Esophagus mucosa (tissue), 1 donor: ENCODE measurements at places on chromosomes 1 and 21. TPM values are rescaled to one million over a fixed set of nuclear protein-coding genes. Genes with fewer than 3 reads are reported as not detected.
A peak's percentile ranks its signal among the peaks of the same experiment; 100 is the strongest.

SELP gene
- total RNA-seq = 5.3 TPM

GSTM5 gene
- 0.36 TPM for total RNA-seq

LENEP gene
- not detected for total RNA-seq

GNG4 gene
- 7.2 TPM for total RNA-seq

VTCN1 gene
- total RNA-seq = 1.0 TPM

IRF6 gene
- total RNA-seq = 159 TPM

HIVEP3 gene
- 7.0 TPM for total RNA-seq

HCN3 gene
- total RNA-seq = 1.7 TPM

TCHH gene
- total RNA-seq = 0.08 TPM

CITED4 gene
- total RNA-seq = 28.7 TPM

DNA sequence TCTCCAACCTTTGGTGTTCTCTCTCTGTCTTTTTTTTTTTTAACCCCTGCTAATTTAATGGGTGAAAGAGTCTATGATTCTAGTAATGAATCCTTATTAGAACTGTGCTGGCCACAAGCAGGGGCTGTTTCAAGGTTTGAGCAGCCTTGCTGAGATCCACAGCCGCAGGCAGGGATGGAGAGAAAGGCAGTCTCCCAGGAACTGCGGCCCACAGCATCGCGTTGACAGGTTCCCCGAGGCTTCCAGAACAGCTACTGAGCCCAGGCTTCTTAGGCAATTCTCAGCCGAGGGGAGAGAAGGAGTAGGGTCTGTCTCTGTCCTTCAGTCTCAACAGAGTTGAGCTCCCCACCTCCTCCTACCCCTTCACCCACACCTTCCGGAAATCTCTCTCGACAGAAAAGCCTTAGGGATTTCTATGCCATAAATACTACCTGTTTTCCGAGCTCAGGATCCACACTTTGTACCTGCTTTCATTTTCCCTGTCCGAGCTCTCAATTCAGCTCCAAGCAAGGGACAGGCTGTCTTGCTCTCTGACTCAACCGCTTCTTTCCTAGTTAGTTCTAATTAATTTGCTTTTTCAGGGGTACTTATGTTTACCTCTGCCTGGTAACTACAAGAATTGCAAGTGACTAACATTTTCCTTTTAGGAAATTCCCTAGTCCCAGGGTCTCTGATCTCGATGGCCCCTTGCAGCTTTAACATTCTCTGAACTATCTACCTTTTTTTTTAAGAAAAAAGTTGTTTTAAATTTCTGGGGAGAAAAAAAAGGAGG is 6.7 kb upstream of the CASZ1 start:
- ATAC-seq = no peak

GRCh38 chr1:210944252-210944651 is 189.7 kb downstream of the KCNH1 start:
- no peak for ATAC-seq

DNA sequence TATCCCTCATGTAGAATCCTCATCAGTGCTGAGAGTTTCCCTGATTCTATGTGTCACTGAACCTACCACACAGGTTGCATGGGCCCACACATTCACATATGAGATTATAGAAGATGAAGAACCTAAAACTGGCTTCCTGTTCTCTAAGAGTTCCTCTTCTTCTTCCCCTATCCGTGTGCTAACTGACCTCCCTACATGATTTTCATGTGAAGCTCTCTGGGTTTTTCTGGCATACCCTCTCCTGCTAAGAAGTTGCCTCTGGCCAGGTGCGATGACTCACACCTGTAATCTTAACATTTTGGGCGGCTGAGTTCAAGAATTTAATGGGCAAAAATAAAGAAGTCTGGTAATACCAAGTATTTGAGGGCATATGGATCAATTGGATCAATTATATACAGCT is 5.5 kb upstream of the CD244 start:
- no peak for ATAC-seq

DNA sequence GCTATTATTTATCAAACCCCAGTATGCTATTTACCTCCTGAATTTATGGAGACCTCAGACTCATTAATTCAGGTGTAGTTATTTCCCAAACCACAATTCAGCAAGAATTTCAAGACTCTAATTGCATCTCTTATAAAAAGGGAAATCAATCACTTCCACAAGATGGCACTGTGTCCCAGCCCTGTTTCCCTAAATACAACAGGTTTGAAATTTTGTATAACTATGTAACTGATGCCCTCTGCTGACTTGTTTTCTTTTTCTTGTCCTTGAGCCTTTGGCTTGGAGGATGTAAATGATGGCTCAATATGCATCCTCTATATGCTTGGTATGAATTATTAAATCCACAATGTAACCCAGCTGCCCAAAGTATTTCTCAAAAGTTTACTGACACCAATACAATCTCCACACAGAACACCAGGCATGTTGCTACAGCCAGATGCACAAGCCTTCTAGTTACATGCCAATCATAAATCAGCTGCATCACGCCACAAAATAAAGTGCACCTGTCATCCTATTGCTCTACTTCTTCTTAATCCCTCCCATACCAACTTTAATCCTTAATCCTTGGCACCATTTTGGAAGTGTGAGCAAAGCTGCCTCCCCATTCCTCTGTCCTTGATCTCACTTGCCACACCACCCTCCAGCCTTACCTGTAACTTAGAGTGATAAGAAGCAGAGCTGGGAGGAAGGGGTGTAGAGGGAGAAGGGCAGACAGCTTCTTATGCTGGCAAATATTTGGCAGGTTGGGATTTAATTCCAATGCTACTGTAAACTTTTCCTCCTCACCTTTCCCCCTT is 9.0 kb downstream of the C1orf105 start:
- ATAC-seq = peak; percentile 68

DNA sequence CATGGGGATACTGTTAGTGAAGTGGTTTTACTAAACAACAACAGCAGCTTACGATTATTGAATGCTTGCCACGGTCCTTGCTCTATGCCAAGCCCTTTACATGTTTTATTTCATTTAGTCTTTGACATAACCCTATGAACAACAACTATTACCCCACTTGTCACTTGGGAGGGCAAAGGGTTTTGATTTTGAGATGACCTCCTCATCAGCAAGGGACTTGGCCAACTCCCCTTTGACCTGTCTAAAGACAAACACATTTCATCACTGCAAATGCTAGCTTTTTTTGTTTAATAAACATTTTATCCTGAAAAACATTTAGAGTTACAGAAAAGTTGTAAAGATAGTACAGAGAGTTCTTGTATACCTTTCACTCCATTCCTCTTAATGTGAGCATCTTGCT is 152.5 kb upstream of the WNT4 start:
- no peak for ATAC-seq

- ATAC-seq = no peak
Observed at GRCh38 chr1:54548389-54549044, 489 bp downstream of the ACOT11 start.

- peak; percentile 72 for ATAC-seq
Observed at GRCh38 chr21:34732388-34732821, 63.6 kb downstream of the CLIC6 start.

DNA sequence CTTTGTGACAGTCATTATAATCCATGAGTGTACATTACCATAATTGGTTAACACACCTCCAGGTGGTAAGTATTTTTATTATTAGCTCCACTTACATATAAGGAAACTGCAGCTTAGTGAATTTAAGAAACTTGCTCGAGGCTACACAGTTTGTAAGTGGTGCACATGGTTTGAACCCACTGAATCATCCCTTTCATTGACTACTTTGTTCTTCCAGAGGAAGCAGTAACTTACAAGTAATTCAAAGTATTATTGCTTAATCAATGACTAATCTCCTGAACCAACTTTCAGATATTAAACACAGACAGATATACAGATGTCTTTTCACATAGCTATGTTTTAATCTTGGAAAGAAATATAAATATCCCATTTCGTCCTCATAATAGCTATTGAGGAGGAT is 18.7 kb upstream of the CLDN8 start:
- ATAC-seq = peak; percentile 96

DNA sequence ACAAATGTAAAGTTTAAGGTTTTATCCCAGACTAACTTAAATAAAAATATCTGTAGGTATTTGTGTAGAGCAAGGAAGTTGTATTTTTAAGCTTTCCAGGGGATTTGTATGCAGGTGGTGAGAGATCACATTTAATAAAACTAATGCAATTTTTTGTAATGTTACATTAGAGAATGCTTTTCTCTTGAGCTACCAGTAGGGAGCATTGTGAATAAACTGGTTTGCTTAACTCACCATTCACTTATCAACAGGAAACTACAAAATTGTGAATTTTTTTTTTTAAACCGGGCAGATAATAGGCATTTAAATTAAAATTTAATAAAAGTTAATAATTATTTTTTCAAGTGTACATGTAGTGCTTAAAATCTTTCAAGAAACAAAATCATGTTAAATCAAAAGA is 78.6 kb downstream of the IVNS1ABP start:
- ATAC-seq = no peak

DNA sequence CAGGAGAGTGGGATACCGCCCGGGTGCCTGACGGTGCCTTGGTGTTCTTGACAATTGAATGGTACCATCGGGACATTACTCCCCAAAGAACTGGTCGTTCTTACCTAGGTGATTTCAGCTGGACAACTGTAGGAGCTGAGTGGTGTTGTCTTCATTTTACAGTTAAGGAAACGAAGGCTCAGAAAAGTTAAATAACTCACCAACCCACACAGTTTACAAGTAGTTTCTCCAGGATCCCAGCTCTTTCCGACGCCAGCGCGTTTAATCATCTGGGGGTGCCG is 1.6 kb downstream of the PIK3CD start:
- no peak for ATAC-seq

DNA sequence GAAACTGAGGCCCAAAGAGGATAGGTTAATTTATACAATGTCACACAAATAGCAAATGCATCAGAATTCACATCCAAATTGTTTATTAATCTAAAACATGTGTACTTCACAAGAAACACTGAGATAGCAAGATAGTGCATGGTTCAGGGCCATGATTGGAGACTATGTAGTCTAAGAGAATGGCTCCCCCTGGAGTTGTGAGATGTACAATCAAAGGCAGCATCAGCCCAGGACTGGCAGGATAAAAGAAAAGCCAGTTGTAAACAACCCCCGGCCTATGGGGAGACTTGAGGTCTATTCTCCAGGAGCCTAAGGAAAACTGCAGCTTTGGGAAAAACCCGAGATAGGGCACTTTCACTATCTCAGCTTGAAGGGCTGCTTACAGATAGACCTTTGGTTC is 511.0 kb downstream of the OMA1 start:
- no peak for ATAC-seq
